ENCODE measurements at places on chromosomes 12 and 14.
A peak's percentile ranks its signal among the peaks of the same experiment; 100 is the strongest.

- no peak for DNase-seq
Observed at GRCh38 chr14:65304239-65304638, 108.3 kb upstream of the FUT8 start.

DNA sequence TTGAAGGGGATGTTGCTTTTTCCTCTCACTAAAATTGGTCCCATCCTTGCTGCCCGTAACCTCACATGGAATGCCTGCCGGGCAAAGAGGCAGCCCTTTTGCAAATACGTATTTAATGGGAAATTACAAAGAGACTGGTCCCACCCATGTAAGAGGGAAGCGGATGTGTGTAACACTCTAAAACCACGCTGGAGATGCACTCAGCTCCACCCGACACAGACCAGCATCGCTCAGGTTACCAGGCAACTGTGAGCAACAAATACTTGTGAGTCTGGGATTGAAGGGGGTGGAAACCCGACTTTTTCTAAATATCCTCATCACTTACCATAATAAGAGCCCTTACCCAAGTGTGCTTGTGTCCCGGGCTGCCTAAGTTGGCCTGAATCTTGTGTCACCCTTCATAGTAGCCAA lies 47.7 kb downstream of the ELK3 start:
- no peak for DNase-seq

DNA sequence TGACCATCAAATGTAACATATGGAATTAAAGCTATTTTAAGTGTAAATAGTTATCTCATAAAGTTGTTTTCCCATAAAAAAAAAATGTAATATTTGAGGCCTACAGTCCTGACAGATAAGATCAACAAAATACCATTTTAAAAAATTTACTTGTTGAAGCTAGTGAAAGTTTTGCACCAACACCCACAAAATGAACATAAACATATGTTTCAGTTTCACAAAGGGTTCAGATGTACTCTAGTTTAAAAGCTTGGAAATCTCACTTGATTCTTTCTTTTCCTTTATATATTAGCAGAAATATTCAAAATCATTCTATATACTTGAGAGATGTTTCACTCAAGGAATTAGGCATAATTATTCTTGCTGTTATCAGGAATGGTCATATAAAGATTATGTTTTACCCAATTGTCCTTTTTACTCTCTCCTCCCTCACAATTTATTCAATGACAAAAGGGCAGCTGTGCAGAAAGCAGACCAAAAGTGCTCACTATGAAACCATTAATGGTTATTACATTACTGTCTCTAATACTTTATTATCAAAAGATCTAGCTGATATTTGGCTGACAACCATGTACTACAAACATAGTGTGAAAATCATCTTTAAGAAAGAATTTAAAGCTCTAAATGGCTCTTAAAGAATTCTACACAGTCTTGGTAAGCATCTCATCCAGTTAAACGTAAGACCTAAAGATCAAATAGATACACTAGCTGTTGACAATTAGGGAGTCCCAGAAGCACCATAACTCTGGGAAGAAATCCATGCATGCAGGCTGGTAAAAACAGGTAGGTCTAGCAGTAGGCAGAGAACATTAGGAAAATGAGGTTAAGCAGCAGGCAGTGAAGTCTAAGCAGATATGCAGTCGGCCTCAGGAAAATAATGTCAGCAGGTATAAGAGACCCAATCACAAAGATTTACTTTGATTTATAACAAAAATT lies 28.8 kb downstream of the KIF21A start:
- DNase-seq = no peak

GRCh38 chr12:11958221-11959091 lies 112.3 kb upstream of the BCL2L14 start:
- peak; percentile 8 for DNase-seq

- no peak for DNase-seq
Observed at GRCh38 chr14:50021261-50022031, 94.9 kb downstream of the VCPKMT start.

DNA sequence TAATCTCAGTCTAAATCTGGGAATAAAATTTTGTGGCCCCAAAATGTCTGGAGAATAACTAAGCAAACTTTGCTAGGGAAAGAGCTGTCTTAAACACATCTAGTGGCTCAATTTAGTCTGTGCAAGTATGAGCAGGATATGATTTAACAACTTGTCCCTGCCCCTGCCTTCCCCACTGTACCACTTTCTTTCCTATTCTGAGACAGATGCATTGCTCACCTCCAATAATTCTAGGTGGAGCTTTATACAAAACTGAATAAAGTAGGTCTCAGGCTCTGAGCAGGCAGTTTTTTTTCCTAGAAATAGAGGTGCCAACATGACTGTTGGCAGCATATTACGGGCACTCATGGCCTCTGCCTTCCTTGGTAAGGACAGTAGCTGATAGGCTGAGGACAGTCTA lies 412.1 kb downstream of the DAD1 start:
- DNase-seq = no peak

- no peak for DNase-seq
Observed at GRCh38 chr12:89603678-89604077, 77.8 kb upstream of the POC1B start.

GRCh38 chr12:16352481-16352880 lies 5.0 kb downstream of the MGST1 start:
- DNase-seq = no peak

GRCh38 chr14:71231521-71232393 lies 324.5 kb downstream of the PCNX1 start:
- no peak for DNase-seq

- peak; percentile 69 for DNase-seq
Observed at GRCh38 chr14:24411443-24412389, 12.9 kb downstream of the NYNRIN start.

- DNase-seq = no peak
Observed at GRCh38 chr12:32273063-32273522, 126.3 kb upstream of the FGD4 start.

GRCh38 chr14:57038689-57039088 lies 228.4 kb upstream of the OTX2 start:
- no peak for DNase-seq

DNA sequence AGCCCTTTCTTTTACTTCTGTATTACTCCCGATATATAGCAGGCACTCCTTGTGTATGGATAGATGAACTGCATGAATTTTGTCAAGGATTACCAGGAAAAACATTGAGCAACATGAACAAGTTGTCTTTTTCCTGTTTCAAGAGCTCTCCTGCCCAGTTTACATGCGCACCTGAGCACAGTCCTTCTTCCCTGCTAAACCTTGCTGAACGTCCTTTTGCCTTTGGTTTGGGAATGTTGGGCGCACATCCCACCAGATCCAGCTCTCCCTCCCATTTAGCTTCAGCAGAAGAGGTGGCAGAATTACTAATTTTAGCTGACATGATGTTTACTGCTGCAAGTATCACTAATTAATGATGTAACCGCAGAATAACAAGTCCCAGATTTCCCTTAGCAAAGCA lies 121.4 kb upstream of the TMCC3 start:
- no peak for DNase-seq

- DNase-seq = no peak
Observed at GRCh38 chr12:22164139-22164538, 118.1 kb downstream of the CMAS start.

GRCh38 chr12:14960548-14961465 lies 594 bp downstream of the ARHGDIB start:
- DNase-seq = no peak

DNA sequence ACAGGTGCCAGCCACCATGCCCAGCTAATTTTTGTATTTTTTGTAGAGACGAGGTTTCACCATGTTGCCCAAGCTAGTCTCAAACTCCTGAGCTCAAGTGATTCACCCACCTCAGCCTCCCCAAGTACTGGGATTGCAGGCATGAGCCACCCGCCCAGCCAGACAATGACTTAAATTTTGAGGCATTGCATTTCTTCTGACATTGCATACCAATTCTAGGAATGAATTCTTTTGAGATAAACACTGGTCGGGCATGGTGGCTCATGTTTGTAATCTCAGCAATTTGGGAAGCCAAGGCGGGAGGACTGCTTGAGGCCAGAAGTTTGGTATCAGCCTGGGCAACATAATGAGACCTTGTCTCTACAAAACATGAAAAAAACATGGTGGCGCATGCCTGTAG lies 2.5 kb upstream of the CELA1 start:
- DNase-seq = no peak

- DNase-seq = no peak
Observed at GRCh38 chr12:123960029-123960735, 12.4 kb downstream of the CCDC92 start.

GRCh38 chr12:47745485-47746041 lies 13.1 kb downstream of the RAPGEF3 start:
- no peak for DNase-seq

DNA sequence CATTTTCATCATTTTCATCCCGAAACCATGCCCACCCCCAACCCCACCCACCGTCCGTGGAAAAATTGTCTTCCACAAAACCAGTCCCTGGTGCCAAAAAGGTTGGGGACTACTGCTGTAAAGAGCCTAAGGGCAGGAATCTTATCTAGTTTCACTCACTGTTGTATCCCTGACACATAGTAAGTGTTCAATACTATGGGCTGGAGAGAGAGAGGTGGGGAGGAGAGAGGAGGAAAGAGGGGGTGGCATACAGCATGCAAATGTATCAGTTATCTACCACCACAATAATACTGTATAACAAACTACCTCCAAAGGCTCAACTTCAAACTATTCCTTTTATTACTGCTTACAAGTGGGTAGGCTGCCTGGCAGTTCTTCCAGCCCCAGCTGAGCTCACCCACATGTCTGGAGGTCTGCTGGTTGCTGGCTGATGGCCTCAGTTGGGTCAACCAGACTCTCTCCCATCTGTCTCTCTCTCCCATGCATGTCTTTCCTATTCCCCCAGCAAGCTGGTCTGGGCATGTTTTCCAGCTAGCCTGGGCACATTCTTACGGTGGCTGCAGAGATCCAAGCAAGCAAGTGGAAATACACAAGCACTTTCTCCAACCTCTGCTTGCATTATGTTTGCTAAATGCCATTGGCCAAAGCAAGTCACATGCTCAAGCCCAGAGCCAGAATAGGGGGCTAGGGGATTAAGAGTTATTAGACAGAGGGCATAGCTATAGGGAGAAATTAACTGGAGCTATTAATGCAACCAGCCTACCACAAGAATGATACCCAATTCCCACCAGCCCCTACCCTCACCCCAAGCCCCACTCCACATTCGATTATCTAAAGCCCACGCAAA lies 31.6 kb upstream of the FICD start:
- no peak for DNase-seq

DNA sequence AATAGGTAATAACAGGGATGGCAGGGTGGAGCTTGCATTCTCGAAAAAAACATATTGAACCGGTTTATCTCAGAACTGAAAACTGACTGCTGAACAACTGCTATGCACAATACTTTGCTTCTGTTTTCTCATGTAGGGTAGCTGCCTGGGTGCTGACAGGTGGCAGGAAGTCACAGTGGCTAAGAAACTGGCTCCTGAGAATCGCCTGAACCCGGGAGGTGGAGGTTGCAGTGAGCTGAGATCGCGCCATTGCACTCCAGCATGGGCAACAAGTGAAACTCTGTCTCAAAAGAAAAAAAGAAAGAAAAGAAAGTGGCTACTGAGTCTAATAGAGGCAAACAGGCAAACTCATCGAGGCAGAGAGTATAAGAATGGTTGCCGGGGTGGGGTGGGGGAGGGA lies 113.1 kb downstream of the CCDC60 start:
- no peak for DNase-seq

- no peak for DNase-seq
Observed at GRCh38 chr12:68454892-68455291, 122.7 kb upstream of the MDM1 start.

DNA sequence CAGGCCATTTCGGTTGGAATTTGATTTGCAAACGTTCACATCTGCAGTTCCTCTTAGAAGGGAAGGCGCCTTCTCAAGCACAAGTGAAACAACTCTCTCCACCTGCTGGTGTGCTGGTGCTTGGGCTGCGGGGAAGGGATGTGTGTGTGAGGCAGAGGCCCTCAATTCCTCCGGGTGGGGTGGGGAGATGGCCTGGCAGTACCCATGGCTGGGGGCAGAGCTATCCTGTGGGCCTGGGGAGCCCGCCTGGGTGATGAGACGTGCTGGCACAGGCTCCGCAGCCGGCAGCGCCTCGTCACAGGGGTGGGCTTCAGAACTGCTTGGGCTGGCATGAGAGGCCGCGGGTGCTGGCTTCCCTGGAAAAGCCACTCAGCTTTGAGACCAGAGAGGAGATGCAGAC lies 28.9 kb upstream of the TDRD9 start:
- DNase-seq = no peak
